ENCODE measurements at places on chromosomes 12 and 14.

- DNase-seq: peak; percentile 92
Measured at GRCh38 chr14:36070031-36070719, 106.3 kb downstream of the PTCSC3 start.

DNA sequence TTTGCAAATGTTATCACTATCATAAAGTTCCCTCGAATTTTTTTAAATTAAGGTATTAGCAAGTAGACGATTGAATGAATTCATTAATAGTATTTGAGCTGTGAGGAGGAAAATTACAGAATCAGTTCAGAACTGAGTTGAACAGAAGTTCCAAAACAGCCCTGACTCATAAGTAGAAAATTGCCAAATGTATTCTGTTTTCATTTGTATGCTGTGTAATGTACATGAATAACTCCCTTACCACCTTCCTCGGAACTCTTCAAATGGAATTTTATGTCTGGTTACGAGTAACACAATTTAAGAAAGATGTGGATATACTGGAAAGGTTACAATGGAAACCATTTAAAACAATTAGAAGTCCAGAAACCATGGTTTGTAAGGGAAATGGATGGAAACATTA lies 283.3 kb upstream of the FAR2 start:
- DNase-seq: no peak

DNA sequence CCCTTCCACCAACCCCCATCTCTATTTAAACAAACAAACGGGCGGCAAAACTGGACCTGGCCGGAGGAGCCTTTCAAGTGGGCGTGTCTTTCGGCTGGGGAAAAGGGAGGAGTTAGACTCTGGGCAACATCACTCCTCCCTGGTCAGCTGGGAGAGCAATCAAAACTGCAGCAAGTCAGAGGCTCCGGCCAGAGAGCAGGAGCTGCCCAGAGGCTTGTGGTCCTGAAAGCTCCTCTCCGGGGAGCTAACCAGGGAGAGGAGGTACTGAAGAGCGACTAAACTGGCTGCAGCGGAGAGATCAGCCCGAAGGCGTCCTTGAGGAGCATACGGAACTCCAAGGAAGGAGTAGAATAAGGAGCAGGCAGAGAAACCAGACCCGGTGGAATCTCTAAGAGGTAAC lies at the start of gene NEUROD4:
Gene NEUROD4 (plus strand): TSS at position 191 of the 400 bp plus-strand sequence. CDS start 6,466 bp downstream, outside the sequence.
- peak; percentile 87 for DNase-seq

DNA sequence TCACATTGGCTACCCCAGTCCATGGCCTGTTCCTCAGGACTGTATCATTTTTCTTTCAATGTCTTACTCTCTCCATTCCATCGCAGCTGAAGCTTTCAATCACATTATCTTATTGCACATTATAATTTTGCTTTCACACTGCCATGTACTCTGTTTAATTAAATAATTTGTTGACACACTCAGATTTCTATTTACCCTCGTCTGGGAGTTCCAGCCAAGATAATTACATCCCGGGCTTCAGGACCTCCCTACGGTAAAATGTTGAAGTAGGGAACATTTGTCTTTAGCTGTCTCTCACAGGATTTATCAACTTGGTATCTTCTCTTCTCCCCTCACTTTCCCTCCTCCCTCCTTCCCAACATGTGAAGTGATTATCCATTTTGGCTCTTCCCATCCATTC lies 177.2 kb upstream of the RASSF8 start:
- DNase-seq: no peak

GRCh38 chr12:15852383-15852782 lies 29.8 kb upstream of the STRAP start:
- DNase-seq: no peak

DNA sequence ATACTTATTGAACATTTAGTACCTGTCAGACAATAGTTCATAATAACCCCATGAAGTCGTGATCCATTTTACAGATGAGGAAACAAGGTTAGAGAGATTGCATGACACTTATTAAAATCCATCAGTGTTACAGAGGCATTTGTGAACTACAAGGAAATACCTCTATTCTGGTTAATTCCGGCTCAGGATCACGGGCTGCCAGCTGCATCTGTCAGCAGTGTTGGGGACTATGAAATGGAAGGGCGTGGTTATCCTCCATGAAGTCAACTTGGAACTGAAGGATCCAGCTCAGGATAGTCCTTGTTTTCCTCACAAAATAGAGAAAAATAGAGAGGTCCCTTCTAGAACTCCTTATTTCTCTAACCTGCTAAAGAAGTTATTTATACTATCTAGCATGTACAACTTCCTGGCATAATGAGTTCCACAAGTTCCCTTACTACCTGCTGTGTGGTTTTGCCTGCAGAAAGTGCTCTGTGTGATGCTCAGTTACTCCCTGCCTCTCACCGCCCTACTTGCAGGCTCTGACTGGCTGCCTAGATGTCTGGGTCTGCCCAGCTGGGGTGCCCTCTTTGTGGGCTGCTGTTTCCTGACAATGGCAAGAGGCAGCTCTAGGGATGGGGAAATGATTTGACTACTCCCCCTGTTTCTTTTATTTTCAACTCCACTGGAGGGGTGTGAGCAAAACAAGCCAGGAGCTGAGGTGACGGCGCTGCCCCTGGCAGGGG lies 36.8 kb downstream of the PLXNC1 start:
- DNase-seq: no peak

DNA sequence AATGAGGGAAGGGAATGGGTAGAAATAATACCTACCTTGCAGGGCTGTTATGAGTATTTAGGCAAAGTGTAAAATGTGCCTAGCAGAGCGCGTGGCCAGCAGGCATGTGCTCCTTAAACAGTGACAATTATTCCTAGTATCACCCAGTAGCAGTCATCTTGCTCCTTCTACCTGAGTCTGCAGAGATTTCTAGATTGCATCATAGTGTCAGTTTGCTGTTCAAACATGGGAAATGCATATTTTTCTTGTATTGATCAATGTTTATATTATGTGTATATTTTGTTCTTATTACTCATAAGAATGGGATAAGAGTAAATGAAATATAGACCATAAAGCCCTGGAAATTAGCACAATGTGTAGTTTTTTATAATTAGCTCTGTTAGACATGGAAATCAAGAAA lies 37.3 kb upstream of the PLEKHG7 start:
- no peak for DNase-seq

Data from DMS53 (cell line).